Putamen (tissue), 1 donor: ENCODE measurements at places on chromosomes 5 and 9.

DNA sequence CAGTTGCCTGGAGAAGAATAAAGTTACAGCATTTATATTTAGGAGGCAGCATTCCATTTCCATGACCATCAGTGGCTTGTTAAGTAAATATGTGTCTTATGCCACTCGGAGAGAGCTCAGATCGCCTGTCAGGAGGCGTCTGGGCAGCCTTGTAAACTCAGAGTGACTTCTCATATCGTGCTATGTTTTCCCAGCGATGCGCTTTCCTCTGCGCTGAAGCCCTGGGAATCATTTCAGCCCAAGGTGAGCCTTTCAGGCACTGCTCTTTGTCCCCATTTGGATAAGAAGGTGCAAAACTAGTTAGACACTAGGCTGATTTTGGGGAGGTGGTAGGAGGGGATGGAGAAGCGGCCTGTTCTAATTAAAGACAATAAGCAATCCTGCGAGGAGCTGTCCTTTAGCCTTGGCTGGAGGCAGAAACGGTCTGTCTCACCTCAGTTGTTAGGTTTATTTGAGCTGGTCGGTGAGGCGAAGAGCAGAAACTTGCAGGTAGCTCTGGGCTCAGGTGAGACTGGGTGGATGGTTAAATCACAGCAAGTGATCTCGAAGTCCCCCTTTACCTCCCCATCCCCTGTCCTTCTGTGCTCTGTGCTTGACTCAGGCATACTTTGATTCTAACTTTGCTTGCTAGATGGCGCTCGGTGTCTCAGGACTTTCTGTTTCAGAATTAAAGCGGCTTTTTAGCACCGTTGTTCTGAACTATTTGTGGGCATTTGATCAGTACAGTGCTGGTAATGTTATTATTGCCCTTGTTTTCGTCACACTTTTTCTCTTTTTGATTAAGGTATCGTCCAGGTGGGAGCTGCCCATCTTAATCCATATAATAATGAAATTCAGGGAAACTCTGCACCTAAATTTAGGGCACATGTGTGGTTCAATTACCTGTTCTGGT lies 24.6 kb downstream of the NR2F1 start:
- no peak for DNase-seq

DNA sequence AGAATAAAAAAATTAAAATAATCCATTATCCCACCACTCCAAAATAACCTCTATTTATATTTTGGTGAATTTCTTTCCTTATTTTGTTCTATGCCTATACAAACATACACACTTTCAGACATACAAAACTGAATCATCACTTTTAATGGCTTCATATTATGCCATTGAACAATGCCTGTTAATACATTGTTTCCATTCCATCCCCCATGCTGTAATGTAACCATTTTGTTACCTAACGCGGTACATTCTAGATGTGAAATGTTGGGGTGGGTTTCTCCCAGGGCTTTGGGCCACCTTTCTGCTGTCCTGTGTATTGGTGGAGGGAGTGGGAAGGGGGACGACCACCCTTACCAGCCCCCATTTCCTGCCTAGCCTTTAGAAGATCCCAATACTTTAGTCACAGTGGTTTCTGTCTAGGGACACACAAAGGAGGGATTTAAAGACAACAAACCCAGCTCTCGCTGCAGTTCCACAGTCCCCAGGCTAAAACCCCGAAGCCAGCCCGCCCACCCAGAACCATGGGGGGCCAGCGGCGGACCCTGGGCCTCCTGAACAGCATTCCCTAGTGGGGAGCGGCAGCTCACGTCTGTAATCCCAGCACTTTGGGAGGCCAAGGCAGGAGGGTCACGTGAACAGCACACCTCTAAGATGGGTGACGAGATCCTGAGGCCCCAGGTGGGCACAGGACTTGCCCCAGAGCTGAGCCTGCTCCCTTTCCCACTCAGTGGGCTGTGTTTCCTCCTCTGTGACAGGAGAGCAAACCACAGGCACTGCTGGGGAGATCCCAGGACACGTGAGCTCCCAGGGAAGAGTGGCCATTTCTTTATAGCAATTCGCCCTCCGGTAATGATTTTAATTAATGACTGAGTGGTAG lies 56.9 kb upstream of the STXBP1 start:
- DNase-seq, result no peak

DNA sequence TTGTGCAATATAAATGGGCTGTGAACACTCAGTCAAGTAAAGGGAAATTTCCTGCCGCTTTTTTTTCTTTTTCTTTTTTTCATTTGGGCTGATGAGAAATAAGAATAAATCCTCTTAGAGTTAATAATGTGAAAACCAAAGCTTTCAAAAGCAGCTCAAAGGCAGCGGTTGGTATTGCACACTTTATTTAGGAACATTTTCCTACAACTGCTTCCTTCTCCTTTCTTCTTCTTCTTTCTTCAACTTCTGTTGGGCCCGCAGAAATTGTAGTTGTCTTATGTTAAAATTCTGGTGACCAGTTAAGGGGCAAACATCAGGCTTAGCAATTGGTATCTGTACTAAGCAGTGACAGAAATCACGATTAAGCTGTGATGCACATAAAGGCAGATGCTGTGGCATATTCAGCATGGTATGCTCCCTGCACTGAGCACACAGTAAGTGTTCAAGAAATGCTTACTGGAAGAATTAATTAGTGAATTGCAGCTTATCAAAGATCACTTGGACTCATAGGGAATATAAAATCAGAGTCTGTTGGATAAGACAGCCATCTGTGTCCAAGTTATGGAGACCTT lies 85.4 kb downstream of the ANKRD55 start:
- DNase-seq, result no peak

DNA sequence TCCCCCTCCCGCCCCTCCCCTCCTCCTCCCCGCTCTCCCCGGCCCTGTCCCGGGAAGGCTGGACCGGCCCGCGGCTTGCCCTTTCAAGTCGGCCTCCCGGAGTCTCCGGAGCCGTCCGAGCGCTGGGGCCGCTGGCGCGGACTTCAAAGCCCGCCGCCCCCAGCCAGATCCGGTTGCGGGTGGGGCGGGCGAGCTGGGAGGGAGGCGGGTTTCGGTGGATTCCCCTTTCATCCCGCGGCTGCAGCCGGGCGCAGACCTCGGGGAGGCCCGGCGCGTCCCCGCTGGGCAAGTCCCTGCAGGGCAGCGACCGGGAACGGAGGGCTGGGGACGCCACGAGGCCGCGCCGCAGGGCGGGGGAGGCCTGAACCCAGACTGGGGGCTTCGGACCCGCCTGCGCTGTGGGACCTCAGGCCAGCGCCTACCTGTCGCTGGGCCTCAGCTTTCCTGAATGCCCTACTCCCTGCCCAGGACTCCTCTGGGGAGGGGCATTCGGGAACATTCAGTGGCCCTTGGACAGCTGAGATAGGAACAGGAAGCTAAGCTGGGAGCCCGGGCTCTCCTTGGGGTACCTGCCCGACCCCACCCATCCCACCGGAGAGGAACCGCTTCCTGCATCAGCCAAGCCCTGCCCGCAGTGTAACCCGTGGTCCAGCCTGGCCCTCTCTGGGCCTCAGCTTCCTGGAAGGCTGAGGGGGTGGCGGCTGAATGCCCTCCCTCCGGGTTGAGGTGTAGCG lies 23.4 kb downstream of the C9orf50 start:
- DNase-seq, result no peak

- DNase-seq, result no peak
Observed at GRCh38 chr9:35522187-35522586, 32.3 kb downstream of the RUSC2 start.

DNA sequence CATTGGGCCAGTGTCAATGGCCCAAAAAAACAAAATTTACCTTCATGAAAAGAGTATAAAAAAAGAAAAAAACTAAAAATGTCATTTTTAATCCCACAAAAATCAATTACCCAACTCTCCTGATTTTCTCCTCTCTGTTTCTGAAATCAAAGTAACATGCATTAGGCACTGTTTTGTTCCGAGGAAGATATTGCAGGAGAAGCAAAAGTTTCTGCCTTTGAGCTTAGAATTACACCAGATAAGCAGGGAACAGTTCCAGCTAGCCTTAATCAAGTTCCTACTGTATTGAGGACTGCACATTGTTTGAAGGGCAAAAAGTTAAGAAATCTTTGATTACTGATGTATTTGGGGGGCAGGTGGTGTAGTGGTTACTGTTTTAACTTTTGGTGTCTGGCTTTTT lies 1.1 kb upstream of the PRKAA1 start:
- no peak for DNase-seq

DNA sequence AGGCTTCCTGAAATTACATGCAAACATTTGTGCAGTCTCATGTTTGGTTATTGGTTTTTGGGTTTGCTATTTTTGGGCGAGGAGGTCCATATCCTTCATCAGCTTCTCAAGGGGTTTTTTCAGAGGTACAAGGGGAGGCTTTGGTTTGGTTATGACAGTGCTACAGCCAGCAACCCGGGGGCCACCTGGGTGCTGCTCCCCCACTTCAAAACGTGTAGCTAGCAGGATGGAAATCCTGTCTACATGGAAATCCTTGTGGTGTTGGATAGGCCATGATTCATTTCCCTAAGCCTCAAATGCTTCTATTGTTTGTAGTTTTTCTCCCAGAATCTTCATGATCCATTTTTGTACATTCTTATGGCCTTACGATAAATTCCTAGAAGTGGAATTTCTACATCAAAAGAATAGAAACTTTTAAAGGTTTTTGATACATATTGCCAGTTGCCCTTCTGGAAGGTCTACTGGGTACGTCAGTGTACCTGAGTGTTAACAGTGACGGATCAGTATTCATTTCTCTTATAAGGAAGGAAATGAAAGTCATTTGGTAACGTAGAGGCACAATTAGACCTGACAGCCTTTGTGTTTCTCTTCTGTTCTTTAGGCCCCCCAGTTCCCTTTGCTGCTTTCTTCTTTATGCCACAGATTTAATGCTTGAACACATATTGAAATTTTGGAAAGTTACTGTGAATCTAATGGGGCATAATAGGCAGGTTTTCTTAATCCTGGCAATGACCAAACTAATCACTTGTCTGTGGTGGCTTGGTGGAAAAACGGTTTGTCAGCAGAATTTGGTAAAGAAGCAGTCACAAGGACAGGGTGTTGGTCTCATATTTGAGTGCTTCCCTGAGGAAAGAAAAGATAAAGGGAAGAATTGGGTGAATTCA lies 69.7 kb upstream of the ABL1 start:
- DNase-seq, result no peak

GRCh38 chr9:120926397-120926928 lies at the start of gene TRAF1:
TRAF1 (minus strand) TSS chr9:120926796; CDS start chr9:120926075, 721 bp downstream.
- DNase-seq, result no peak
